ENCODE measurements at places on chromosomes 4 and X.

GRCh38 chr4:111997785-111998184 lies 147.5 kb upstream of the FAM241A start:
- DNase-seq: no peak

GRCh38 chrX:154483325-154483724 lies 3.1 kb downstream of the UBL4A start:
- DNase-seq: no peak

DNA sequence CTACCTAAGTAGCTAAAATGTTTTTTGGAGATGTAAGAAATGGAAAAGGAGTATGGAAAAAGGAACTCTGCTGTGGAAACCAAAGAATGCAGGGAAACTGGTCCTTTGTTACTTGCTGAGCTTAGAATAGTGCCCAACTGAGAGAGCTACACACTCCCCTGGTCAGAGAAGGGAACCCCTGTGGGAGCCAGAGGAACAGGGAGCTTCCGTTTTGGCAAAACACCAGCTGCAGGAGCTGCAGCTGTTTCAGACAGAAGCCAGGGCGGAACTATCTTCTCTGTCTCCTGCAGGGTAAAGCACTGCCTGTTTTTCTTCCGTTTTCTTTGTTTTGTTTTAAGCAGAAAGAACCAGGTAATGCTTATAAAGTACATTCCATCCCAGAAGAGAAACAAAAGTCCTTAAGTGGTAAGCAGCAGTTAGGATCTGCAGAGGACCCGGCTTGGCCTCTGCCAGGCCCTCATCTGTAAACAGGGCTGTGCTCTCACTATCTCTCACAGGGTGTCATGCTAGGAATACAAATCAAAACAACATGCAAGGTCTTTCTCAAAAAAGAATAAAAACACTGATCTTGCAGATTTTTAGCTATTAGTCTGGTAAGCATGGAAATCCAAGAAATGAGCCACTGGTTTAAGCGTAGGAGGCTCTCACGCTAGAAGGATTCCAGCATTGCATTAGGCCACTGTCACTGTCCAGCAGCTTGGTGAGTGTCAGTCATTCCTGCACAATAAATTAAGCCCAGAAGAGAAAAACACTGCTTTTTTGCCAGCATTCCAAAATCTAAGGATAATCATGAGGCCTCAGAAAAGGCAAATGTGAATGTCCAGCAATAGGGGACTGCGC lies 76.1 kb downstream of the CHST7 start:
- DNase-seq: peak; percentile 54

DNA sequence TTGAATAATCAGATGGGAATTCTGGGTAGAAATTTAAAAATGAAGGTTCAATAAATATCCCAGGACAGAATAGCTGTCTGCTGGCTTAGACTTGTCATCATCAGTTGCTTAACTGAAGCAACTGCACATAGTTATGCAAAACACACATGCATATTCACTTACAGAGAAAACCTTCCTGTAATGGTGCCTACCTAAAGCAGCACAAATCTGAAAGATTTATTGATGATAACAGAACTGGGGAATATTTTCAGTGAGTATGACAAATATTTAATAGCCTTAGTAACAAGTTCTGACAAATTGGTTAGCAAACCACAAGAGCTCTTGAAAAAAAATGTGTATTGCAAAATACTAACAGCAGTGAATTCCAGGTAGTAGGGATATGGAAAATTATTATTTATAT lies 606.8 kb upstream of the BOD1L1 start:
- no peak for DNase-seq

DNA sequence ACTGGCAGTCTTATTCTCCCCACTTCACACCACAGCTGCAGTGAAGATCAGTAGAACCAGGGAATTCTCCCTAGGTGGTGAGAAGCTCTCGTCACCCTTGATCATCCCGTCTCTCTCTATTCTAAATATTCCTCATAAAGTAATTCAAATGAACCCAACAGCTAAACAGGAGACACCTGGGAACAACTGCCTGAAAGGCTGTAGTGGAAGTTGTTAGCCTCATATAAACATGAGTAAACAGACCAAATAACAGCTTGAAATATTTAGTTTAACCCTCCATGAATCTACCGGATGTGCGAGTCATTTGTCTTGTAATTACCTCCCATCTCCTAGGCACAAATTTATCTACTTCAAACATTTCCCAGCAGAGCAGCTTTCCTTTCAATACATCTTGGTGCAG lies 30.4 kb upstream of the APELA start:
- peak; percentile 62 for DNase-seq

- no peak for DNase-seq
These were observed 634.2 kb upstream of the NR3C2 start for GRCh38 chr4:149076401-149076800.

DNA sequence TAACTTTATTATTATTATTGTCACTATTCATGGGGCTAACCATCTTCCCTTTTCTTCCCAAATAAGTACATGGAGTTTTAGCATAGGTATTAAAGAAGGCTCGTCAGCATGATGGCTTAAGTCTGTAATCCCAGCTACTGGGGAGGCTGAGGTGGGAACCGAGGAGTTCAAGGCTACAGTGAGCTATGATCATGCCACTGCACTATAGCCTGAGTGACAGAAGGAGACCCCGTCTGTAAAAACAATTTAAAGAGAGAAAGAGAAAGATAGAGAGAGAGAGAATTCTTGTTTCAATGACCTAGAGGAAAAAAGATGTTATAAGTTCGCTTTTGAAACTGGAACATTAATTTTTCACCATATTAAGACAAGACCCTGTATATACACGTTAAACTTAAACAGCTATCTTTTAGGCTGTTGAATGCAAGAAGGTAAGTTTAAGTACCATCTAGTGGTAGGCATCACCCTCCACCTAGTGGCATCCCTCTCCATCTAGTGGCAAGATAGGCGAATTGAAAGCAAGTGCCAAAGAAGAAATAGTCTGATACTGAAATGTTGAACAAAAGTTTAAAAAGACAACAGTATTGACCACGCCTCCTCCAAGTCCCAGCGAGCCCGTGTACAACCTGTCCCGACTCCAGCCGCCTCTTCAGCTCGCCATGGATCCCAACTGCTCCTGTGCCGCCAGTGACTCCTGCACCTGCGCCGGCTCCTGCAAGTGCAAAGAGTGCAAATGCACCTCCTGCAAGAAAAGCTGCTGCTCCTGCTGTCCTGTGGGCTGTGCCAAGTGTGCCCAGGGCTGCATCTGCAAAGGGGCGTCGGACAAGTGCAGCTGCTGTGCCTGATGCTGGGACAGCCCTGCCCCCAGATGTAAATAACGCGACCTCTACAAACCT lies 26.0 kb upstream of the YTHDC1 start:
- no peak for DNase-seq

- no peak for DNase-seq
These were observed 39.1 kb downstream of the HAND2 start for GRCh38 chr4:173490817-173491528.

DNA sequence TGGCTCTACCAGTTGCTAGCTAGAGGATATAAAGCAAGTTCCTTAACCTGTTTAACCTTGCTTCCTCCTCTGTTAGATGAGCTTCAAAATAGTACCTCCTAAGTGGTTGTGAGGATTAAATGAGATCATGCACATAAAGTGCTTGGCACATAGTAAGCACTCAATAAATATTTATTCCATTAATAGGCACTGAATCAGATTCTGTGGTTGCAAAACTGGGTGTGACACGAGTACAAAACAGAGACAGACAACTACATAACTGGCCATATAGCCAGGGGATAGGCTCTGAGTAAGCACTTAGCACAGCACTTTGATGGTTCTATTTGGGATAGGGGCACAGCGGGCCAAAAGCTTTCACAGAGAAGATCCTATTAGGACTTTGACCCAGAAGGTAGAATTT lies 150.3 kb downstream of the RELL1 start:
- DNase-seq: no peak

DNA sequence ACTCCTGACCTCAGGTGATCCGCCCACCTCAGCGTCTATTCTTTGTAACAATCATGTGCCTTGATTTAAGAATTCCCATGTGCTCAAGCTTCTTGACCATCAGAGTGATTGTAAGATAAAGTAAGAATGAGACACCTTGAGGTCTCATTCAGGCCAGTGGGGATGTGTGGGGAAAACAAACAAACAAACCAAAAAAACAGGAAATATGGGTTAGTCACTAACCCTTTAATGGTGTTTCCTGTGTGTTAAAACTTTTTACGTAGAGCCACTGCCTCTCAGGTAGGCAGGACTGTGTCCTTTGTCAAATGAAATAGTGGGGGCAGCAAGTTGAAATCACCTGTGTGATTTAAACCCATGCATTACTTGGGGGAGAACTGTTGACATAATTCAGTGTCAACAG lies 91.5 kb upstream of the DHRSX start:
- DNase-seq: no peak

- DNase-seq: no peak
These were observed 200.5 kb downstream of the FAM133A start for GRCh38 chrX:93874554-93874953.

GRCh38 chr4:104693601-104694201 lies 199.0 kb upstream of the CXXC4 start:
- DNase-seq: no peak

DNA sequence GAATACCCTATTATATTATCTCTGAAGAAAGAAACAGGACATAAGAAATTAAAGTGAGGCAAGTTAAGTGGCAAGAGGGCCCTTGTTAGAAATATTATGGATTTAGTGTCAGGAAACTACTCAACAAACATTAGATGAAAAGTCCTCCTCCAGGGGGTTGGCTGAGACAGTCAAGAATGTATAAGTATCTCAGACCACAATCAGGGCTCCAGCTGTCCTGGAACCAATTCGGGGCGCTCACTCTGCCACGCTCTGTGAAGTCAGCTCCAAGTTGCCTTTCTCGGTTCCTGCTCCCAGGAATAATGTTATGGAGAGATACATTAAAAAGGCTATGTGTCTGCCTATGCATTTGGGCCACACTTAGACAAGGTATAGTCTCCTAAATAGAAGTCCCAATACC lies 73.3 kb downstream of the RASGEF1B start:
- no peak for DNase-seq

GRCh38 chrX:136162827-136163570 lies 15.7 kb downstream of the FHL1 start:
- DNase-seq: no peak

DNA sequence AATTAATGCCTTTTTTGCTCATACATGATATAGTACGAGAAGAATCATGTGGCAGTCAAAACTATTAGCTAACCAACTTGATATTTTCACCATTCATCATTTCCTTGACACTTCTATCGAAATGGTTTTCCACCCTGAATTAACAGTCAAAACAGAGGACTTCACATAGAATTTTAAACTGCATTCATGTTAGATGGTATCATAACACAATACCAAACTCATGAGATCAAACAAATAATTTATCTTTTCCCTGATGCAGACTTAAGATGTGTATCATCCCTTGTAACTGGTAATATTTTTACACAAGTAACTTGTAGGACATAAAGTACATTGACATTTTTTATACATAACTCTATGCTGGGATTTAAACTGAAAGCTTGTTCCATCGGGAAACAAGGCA lies 18.2 kb upstream of the ANTXR2 start:
- no peak for DNase-seq

- DNase-seq: no peak
These were observed 81.4 kb upstream of the ACSL1 start for GRCh38 chr4:184907216-184907615.

DNA sequence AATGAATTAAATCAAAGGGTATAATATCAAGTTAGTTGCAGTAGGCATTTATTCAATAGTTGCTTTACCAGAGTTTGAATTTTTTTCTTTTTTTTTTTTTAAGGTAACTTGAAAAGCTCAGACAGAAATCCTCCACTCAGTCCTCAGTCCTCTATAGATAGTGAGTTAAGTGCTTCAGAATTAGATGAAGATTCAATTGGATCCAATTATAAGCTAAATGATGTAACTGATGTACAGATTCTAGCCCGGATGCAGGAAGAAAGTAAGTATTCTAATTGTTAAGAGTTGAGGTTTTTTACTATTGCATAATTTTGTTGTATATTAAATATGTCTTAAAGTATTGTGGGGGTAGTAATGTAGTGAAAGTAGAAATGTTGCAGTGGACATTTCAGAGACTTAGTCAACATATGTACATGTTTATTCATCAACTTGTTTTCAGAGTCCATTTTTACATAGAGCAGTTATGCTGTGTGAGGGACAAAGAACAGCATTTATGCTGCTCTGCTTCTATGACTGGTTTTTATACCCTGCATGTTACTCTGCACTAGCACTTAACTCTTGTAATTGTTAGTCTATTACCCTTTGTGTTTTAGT lies 38.4 kb downstream of the SLAIN2 start:
- DNase-seq: no peak

GRCh38 chr4:176850436-176850835 lies 57.7 kb upstream of the VEGFC start:
- DNase-seq: no peak

GRCh38 chrX:107454302-107454701 lies 4.8 kb downstream of the FRMPD3 start:
- no peak for DNase-seq

GRCh38 chrX:7389576-7389975 lies 241.6 kb upstream of the PUDP start:
- DNase-seq: no peak

DNA sequence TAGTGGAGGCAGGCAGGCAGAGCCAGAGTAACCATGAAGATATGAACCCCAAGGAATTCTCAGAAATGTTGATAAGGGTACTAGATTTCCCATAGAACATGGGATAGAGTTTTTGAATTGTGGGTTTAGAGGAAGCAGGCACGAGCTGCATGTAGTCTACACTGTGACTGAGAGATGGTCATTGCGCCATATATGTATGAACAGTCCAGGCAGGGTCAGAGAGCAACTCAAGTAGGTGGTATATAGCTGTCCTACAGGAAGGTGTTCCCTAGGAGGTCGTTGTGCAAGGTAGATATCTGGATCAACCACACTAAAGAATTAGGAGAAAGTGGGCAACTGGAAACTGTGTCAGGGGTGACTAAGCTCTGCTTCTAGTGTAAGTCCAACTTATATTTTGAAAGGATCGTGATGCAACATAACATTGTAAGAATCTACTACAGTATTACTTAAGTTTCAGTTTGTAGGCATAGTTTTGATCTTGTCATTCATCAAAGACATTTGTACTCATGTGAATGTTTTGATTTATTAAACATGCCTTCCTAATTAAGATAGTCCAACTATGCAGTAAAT lies 94.6 kb downstream of the HPGD start:
- no peak for DNase-seq

- no peak for DNase-seq
These were observed 373.6 kb downstream of the FBXW7 start for GRCh38 chr4:152162331-152162697.

DNA sequence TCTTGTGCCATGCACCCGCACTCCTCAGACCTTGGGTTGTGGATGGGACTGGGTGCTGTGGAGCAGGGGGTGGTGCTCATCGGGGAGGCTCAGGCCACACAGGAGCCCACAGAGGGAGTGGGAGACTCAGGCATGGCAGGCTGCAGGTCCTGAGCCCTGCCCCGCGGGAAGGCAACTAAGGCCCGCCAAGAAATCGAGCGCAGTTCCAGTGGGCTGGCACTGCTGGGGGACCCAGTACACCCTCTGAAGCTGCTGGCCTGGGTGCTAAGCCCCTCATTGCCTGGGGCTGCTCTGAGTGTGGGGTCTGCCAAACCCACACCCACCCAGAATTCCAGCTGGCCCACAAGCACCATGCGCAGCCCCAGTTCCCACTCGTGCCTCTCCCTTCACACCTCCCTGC lies 450.5 kb upstream of the FGF16 start:
- no peak for DNase-seq

Data from NCI-H2081 treated with DMSO at 0.1 percent for 48 hours (cell line).